NCI-H345 (cell line): ENCODE measurements at places on chromosomes 11 and 22.
A peak's percentile ranks its signal among the peaks of the same experiment; 100 is the strongest.

GRCh38 chr11:85475660-85476517, 151.3 kb downstream of the DLG2 start:
- DNase-seq: no peak

DNA sequence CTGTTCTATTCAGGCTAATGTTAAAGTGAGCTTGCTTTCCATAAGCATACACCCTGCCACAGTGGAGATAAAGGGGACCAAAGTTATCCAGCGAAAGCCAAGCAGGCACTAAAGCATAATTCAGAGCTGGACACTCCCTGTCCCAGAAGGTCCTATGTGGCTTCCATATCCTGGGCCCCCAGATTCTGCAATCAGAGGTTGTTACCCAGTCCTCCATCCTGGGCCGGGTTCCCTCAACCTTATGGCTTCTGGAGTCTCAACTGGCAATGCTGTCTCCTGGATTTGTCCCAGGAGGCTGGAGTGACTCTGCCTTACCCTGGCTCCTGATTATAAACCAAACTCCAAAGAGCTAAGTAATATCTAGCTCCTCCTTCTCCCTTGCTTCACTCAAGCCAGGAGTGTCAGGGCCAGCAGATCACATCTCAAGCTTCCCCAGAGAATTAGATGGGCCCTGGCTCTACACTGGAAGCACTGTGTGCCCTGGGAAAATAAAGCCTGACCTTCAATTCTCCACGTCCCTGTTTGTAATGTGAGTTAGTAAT, 14.0 kb upstream of the SMIM35 start:
- DNase-seq: no peak

GRCh38 chr11:9005087-9005486, 1.3 kb upstream of the NRIP3 start:
- DNase-seq: no peak

GRCh38 chr11:108338750-108339149, 115.9 kb downstream of the ATM start:
- DNase-seq: no peak

DNA sequence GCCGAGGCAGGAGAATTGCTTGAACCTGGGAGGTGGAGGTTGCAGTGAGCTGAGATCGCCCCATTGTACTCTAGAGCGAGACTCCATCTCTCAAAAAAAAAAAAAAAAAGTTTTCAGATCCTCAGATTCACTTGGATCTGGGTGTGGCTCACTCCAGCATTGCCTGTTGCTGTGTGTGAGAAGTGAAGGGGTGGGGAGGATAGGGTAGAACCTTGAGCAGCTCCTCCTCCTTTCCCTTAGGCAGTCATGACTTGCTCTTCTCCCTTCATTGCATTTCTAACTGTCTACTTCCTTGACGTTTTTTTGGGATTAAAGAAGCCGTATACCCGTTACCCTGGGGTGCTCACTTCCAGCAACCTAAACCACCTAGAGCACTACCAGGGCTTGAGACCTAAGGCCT, 63.1 kb upstream of the YWHAH start:
- no peak for DNase-seq

DNA sequence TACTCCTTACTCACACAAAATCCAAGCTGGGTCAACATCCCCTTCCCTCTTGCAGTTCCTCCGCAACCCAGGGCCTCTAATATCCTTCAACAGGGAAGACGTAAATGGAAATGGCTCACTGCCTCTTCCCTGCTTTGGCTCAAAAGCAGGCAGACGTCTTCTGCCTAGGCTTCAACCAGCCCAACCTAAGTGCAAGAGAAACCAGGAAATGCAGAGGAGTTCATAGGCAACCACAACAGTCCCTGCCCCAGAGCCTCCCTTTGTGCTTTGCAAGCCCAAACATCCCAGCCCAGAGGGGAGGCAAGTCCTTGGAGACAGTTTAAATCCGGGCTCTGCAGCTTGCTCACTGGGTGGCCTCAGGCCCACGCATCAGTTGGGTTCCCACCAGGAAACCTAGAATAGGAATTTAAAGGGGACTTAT, 33.3 kb downstream of the CD6 start:
- no peak for DNase-seq

GRCh38 chr11:130431331-130431773, 2.9 kb upstream of the ADAMTS8 start:
- DNase-seq: peak; percentile 79

DNA sequence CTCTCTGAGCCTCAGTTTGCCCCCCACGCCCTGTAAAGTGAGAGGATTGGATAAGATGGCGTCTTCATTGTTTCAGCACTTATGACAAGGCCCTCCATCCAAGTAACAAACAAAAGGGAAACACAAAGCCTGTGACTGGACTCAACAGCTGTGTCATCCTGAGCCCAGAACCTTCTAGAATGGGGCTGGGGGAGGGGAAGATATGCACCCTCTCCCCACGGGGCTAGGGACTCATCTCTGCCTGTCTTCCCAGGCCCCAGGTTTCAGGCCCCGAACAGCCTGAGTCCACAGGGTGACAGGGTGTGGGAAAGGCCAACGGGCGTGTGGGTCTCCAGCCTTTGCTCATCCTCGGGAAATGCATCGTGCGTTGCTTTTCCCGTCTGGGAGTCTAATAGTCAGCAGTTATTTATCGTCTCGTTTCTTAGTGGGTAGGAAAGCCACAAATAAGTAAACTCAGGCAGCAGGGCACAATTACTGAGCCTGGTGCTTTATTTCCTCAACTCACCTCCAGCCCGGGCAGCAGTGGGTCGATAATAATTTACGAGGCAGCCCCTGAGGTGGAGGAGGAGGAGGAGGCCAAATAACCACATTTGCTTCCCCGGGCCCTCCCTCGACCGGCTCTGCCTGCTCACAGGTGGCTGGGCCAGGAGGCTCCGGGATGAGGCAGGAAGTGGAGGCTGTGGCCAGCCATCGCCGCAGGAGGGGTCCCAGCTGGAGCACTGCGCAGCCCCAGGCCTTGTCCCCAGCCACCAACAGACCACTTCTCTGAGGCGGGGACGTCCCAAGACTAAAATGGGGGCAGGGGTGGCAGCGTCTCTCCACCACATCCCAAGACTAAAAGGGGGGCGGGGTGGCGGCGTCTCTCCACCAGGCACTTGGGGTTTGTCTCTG, 54.4 kb downstream of the FLRT1 start:
- no peak for DNase-seq

DNA sequence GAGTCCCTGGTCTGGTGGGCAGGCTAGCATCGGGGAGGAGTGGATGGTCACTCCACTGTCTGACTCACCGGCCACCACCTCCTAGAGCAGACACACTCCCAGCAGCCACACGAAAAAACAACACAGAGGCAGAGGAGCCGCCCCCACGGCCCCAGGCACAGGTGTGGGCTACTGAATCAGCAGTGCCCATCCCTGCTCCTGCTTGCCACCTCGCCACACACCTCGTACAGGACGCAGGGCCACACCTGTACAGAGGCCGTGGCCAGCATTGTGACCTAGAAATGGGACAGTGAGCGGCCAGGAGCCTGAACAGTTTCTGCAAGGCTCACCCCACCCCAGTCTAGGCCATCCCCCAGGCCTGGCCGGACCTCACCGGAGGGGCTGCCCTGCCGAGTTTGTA, 14.0 kb downstream of the TRIM29 start:
- no peak for DNase-seq

DNA sequence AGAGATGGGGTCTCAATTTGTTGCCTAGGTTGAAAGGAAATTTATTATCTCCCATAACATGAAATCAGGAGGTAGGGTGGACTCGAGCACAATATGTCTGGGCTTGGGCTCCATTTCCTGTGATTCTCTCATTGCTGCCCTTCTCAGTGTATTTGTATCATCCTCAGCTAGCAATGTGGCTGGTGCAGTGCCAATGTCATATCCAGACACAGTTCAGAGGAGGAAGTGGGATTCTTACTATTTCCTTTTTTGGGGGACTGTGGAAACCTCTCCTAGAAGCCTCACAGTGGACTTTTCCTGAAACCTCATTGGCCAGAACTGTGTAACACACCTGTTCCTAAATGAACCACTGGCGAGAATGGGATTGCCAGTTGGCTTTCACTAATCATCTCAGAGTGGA, 21.0 kb upstream of the SWAP70 start:
- no peak for DNase-seq

DNA sequence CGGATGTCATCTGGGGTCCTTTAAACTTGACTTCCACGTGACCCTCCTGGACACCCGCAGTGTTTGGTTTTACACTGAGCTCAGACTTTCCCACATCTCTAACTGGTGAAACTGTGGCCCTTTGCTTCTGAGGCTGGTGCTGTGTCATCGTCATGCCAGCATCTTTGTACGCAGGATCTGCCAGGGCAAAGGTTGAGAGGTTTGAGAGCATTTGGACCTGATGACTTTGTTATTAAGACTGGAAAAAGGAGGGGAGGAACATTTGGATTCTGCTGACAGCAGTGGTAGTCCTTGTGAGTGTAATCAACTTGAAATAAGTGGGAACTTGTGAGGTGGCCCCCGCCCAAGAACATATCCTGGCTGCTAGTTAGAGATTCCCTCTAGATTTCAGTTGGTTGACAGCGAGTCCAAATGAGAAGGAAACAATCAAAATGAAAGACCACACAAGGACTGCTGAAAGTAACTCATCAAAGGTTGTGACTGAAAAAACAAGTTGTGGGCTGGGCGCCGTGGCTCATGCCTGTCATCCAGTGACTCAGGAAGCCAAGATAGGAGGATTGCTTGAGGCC, 102.5 kb downstream of the KIAA1671 start:
- DNase-seq: no peak

- DNase-seq: no peak
Observed at GRCh38 chr11:2250485-2250884, 19.9 kb downstream of the ASCL2 start.

GRCh38 chr11:44496391-44496790, 69.1 kb upstream of the CD82 start:
- DNase-seq: no peak

DNA sequence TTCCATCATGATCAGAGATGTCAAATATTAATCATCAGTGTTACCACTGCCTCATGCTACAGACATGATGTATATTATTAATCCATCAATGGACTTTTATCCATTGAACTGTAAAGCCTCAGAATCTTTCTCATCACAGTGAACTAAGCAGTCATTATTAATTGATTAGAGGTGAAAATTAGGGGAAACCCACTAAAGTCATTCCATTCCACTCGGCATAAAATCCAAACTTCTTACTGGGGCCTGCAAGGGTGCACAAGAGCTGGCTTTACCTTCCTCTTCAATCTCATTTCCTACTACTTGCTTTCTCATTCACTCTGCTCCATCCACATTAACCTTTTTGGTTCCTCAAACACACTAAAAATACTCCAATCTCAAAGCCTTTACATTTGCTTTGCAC, 7.9 kb upstream of the CD44 start:
- DNase-seq: no peak

DNA sequence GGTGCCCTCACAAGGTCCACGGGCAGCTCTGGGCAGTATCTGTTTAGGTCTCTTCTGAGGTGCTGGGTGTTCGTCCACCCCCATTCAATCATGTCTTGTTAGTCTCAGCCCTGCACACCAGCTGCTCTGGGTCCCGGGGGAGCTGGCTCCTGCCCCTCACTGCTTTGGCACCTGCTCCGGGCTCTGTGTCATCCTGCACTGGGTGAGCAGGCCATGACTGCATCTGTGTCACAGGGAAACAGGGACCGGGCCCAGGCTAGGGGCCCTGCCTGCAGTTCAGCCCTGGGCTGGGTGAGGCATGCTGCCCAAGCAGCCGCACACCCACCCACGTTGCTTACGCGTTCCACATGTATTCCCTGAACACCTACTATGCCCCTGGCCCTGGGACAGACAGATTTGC, 43.9 kb downstream of the ELFN2 start:
- peak; percentile 60 for DNase-seq

DNA sequence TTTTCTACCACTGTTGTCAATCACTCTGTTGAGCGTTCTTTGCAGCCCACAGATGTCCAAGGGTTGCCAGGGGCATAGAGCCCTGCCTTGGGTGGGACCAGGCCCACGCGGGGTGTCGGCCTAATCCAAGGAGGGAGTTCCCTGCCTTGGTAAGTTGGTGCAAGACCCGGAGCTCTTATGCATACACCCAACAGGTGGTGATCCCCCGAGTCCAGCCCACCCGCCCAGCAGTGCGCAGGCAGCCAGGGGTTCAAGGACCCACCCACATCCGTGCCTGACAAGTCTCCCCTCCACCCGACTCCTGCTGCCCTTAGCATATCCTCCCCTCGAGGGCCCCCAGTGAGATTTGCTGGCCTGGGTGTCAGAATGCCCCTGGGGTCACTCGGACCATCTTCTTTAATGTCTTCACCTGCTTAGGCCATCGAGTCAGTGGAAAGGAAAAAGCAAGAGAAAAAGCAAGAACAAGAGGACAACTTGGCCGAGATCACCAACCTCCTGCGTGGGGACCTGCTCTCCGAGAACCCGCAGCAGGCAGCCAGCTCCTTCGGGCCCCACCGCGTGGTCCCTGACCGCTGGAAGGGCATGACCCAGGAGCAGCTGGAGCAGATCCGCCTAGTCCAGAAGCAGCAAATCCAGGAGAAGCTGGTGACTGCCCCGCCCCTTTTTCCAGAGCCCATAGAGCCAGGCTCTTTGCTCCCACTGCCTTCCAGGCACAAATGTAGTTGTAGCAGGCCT, 12.2 kb downstream of the RIBC2 start:
- DNase-seq: no peak

GRCh38 chr22:28937206-28938025, 54.0 kb downstream of the ZNRF3 start:
- DNase-seq: no peak

GRCh38 chr11:74069146-74070046, 60.5 kb upstream of the UCP3 start:
- no peak for DNase-seq

DNA sequence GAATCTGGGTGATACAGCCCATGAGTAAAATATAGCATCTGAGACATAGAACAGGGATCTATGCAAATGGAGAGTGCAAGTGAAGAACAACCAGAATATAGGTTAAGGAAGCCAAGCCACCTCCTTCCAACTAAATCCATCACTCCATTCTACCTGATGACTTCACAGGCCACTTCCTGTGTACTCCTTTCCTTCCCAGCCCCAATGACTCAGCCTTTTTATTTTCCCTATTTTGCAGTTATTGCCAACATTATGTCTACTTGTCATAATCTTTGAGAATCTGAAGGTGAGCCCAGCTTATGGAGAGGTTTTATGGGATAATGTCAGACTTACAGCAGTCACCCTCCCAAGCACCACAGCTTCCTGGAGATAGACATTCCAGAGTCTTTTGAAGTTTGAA, 1.4 kb upstream of the OR52M1 start:
- DNase-seq: no peak

GRCh38 chr11:129372609-129373488, 2.8 kb upstream of the BARX2 start:
- no peak for DNase-seq

DNA sequence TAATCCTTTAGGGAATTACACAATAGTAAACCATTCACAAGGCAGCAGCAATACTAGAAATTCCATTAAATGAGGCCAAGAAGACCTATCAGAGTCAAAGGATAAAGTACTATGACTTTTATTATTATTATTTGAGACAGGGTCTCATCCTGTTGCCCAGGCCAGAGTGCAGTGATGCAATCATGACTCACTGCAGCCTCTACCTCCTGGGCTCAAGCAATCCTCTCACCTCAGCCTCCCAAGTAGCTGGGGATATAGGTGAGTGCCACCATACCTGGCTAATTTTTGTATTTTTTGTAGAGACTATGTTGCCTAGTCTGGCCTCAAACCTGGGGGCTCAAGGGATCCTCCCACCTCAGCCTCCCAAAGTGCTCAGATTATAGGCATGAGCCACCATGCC, 51.8 kb downstream of the TTC28 start:
- no peak for DNase-seq

GRCh38 chr11:77375107-77375506, 73.6 kb upstream of the GDPD4 start:
- no peak for DNase-seq

GRCh38 chr11:75024068-75024449, 35.3 kb downstream of the NEU3 start:
- no peak for DNase-seq
